ENCODE measurements at places on chromosomes 4 and X.

DNA sequence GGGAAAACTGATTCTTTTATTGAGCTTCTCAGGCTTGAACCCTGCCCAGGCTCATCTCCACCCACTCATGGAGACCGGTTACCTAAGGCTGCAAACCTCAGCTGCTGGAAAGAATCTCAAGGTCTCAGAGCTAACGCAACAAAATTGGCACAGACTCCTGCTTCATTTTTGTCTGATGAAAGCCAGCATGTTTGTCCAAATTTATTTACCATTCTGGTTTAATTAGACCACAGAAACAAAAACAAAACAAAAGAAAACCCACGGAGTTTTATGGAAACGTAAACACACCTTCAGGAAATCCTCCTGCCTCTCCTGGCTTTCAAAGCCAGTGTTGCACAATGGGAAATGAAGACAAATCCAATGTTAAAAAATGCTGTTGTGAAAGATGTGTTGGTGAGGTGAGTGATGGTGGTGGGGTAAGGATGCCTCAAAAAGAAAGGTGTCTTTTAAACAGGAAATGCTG, 56.4 kb upstream of the PDLIM3 start:
- peaks cover 2% of the 10 kb centered on the region for H3K36me3 ChIP-seq
- no peak overlapping the region for H3K27ac ChIP-seq
- H3K4me1 ChIP-seq: peaks cover 9% of the 10 kb centered on the region
- peaks cover 64% of the 10 kb centered on the region for H3K27me3 ChIP-seq
- H3K4me3 ChIP-seq: no peak overlapping the region

DNA sequence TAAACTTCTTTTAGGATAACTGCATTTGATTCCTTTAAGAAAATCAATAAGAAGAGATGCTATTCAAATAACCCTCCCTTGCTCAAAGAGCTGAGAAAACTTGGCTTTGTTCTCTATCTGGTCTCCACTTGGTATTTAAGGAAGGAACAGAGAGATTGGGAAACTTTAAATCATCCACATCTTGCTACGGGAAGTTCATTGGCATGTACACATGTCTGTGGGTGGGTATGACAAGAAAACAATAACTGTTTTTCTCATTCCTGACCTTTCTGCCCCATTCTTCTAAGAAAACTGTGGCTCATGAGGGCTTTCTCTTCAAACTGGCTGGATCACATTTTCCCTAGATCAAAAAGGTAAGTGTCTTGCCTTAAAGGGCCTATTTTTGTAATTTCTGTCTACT, 6.0 kb downstream of the SEL1L3 start:
- no peaks in the 10 kb centered on the region for H3K27me3 ChIP-seq
- DNase-seq: no peak
- peaks cover 50% of the 10 kb centered on the region for H3K4me1 ChIP-seq
- peaks cover 11% of the 10 kb centered on the region for H3K36me3 ChIP-seq
- H3K27ac ChIP-seq: peak overlapping the region; percentile 94

DNA sequence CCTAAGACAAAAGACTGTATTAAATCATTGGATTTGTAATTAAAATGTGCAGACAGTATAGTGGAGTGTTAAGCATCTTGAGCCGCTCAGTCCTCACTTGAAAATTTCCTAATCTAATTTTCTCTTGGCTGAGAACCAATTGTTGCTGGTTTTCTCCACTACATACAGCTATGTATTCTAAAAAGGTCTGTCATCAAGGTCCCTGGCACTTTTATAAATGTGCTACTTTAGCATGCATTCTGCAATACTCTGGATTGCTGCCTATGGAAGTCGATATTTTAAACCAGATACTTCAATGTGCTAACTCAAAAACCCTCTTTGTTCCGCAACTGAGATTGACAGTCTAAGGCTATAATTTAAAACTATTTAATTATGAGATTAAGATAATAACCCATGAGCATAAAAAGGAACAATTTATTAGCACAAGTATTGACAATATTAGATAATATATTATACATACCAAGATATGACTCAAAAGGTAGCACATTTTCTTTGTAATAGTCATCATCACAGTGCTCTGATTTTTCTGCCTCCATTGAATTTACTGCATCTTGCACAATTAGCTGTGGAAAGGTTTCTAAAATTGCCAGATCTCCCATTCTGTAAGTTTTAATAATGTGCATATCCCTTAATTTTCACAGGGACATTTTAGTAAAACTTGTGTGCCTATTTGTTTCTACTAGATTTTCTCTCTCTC, 815.1 kb downstream of the ADGRL3 start:
- H3K27me3 ChIP-seq: no peaks in the 10 kb centered on the region
- peaks cover 2% of the 10 kb centered on the region for H3K36me3 ChIP-seq
- H3K4me3 ChIP-seq: no peak overlapping the region

GRCh38 chr4:141410839-141411238, 190.1 kb downstream of the ZNF330 start:
- H3K4me1 ChIP-seq: no peaks in the 10 kb centered on the region
- no peak overlapping the region for H3K4me3 ChIP-seq
- DNase-seq: no peak
- peaks cover 2% of the 10 kb centered on the region for H3K36me3 ChIP-seq
- peaks cover 12% of the 10 kb centered on the region for H3K27me3 ChIP-seq
- no peak overlapping the region for H3K27ac ChIP-seq

GRCh38 chr4:16579866-16580265, 318.6 kb downstream of the LDB2 start:
- DNase-seq: no peak
- H3K36me3 ChIP-seq: no peaks in the 10 kb centered on the region
- no peak overlapping the region for H3K4me3 ChIP-seq
- H3K4me1 ChIP-seq: no peaks in the 10 kb centered on the region

GRCh38 chr4:67983333-67983732, 20.0 kb upstream of the TMPRSS11A start:
- no peak overlapping the region for H3K27ac ChIP-seq
- H3K4me1 ChIP-seq: no peaks in the 10 kb centered on the region
- H3K4me3 ChIP-seq: no peak overlapping the region

DNA sequence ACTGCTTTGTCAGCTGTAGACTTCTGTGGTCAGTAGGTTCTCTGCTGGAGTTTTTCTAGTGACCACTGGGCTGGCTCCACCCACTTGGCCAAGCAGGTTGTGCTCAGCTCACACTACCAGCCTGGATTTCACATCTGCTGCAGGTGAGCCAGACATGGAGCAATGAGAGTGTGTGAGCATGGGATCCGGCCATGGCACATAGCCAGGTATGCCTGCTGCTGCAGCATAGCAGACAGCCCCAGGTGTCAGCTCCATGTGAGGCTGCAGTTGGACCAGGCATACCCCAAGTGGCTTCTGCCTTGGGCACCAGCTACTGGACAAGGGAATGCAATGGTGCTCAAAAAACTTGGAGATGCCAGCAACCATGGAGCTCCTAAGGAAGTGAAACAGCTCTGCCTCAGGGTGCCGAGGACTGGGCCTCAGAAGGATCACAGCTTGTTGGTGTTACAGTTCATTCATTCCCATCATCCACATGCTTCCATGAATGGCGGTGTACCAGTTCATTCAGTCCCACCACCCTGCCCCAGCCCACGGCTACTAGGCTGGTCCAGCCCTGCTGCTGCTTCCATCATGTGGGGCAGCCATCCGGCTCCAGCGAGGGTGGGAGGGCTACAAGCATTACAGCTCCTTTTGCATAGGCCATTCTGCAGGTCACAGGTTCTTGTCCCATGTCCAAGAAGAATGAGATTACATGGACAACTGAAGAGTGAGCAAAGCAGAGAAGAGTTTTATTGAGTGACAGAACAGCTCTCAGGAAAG, 389.1 kb upstream of the PCDH7 start:
- H3K27me3 ChIP-seq: no peaks in the 10 kb centered on the region
- no peak for DNase-seq
- H3K4me3 ChIP-seq: no peak overlapping the region
- H3K36me3 ChIP-seq: no peaks in the 10 kb centered on the region

DNA sequence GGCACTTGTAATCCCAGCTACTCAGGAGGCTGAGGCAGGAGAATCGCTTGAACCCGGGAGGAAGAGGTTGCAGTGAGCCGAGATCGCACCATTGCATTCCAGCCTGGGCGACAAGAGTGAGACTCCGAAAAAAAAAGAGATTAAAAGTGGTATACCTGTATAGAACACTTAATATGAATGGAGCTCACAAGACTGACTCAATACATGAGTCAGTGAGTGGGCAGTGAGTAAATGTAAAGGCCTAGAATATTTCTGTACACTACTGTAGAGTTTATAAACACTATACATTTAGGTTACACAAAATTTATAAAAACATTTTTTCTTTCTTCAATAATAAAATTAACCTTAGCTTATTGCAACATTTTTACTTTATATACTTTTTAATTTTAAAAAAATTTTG, 93.8 kb downstream of the CENPC start:
- no peak for DNase-seq
- no peaks in the 10 kb centered on the region for H3K4me1 ChIP-seq
- H3K4me3 ChIP-seq: no peak overlapping the region
- H3K27ac ChIP-seq: no peak overlapping the region

DNA sequence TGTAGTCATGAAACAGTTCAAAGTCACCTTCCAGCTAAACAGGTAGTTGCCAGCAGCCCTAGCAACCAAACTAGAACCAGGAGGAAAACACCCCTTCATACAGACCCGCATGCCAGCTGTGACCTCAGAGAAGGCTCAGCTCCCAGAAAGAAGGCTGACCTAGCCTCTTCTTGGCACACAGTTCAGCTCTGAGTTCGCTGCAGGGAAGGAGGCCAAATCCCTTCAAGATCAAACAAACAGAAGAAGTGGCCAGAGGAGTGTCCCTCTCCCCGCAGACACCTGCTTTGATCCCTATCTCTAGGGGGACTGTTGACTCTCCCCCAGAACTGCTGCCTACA, 56.0 kb downstream of the HADH start:
- no peaks in the 10 kb centered on the region for H3K27me3 ChIP-seq
- H3K36me3 ChIP-seq: peaks cover 17% of the 10 kb centered on the region
- peaks cover 11% of the 10 kb centered on the region for H3K4me1 ChIP-seq
- H3K27ac ChIP-seq: no peak overlapping the region

- H3K27ac ChIP-seq: no peak overlapping the region
- no peaks in the 10 kb centered on the region for H3K4me1 ChIP-seq
- no peak overlapping the region for H3K4me3 ChIP-seq
These were observed 213.2 kb upstream of the RPS6KA3 start for GRCh38 chrX:20479896-20480295.

- H3K4me1 ChIP-seq: no peaks in the 10 kb centered on the region
- no peaks in the 10 kb centered on the region for H3K27me3 ChIP-seq
- no peaks in the 10 kb centered on the region for H3K36me3 ChIP-seq
- H3K27ac ChIP-seq: no peak overlapping the region
These were observed 16.8 kb upstream of the RNF4 start for GRCh38 chr4:2451821-2452785.

DNA sequence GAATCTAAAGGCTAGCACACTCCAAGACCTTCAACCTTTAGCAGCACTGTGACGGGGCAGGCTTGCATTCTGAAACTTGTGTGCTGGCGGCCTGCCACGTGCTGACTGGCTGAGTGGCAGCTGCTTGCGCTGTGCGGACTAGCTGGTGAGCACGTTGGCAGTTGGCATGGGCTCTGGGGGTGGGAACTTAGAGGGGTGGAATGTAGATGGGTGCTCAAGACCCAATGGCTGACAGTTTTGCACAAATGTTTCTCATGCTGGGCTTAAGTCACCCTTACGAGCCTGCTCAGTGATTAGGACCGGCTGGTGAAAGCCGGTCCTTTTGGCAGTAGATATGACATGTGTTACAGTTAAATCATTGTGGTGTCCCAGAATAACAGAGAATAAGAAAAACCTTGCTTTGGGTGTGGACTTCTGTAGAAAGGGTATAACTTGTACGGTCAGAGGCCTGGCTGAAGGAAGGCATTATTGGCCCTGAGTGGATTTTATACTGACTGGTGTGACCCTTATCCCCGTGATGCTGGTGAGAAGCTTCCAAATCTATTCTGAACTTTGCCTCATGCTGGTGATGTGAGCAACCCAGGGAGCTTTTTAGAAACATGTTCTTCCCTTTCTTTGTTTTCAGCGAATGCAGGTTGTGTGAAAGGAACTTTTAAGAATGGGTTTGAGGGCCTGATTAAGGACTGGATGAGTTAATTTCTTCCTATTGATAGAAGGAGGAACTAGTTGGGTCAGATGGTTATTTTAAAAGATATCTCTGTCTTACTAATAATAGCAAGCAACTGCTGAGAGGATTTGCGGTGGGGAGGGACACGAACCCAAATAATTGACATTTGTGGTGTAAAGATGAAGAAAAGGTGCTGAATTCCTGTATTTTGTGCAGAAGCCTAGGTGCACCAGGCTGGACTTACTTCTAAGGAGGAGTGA, 107.4 kb upstream of the SLC4A4 start:
- DNase-seq: no peak
- H3K4me1 ChIP-seq: peaks cover 6% of the 10 kb centered on the region
- H3K4me3 ChIP-seq: no peak overlapping the region
- H3K27me3 ChIP-seq: no peaks in the 10 kb centered on the region
- H3K27ac ChIP-seq: no peak overlapping the region
